ENCODE measurements at places on chromosomes 11 and 22.
A peak's percentile ranks its signal among the peaks of the same experiment; 100 is the strongest.

- peak; percentile 37 for DNase-seq
Observed at GRCh38 chr11:86722006-86722405, 49.6 kb upstream of the ME3 start.

DNA sequence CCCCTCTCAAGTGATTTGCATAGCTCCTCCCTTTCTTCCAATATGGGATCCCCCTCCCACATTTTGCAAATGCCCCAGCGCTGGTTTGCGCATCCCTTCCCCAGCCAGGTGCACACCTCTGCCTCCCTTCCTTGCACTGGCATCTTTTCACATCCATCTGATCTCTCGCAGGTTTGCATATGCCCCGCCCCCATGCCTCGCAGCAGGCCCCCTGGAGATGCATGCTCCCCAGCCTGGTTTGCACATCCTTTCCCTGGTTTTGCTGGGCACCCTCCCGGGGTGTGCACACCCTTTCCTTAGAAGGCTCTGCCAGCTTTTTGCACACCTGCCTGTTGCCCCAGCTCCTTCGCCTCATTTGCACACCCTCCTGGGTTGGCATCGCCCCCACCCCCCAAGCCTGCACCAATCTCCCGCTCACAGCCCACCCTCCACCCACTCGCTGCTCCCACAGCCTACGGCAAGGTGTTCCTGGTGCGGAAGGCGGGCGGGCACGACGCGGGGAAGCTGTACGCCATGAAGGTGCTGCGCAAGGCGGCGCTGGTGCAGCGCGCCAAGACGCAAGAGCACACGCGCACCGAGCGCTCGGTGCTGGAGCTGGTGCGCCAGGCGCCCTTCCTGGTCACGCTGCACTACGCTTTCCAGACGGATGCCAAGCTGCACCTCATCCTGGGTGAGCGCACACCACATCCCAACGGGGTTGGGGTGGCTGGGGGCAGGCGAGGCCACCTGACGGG is 917 bp downstream of the RPS6KA4 start:
- DNase-seq = no peak

GRCh38 chr11:134663506-134664313 is 251.7 kb upstream of the B3GAT1 start:
- no peak for DNase-seq

- no peak for DNase-seq
Observed at GRCh38 chr11:23103416-23103815, 243.1 kb upstream of the CCDC179 start.

DNA sequence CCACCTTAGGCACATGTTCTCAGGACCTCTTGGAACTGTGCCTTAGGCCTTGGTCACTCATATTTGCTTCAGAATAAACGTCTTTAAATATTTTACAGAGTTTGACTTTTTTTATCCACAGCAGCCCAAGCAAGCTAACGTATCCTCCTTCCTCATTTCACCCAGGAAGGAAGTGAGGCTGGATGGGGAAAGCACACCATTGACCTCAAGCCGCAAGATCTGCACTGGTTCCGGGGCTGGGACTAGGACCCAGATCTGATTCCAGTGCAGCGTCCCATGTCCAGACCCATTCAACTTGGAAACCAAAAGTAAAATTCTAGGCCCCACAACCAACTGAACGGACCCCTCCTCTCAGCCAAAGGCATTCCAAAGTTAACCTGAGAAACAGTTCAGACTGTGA is 2.4 kb upstream of the LGALS12 start:
- no peak for DNase-seq

DNA sequence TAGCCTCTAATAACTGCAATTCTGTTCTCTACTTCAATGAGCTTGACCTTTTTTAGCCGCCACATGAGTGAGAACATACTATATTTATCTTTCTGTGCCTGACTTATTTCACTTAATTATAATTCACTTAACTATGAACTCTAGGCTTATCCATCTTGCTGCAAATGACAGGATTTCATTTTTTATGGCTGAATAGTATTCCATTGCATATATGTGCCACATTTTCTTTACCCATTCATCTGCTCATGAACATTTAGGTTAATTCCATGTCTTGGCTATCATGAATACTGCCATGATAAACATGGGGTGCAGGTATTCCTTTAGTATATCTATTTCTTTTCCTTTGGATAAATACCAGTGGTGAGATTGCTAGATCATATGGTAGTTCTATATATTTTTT is 85.2 kb downstream of the CWC15 start:
- no peak for DNase-seq

- no peak for DNase-seq
Observed at GRCh38 chr11:8090756-8091155, 9.7 kb downstream of the TUB start.

Measured in HT1080 (cell line).